GM12892 (cell line): ENCODE measurements at places on chromosomes 16 and 17.
A peak's percentile ranks its signal among the peaks of the same experiment; 100 is the strongest.

- no peak for DNase-seq
Measured at GRCh38 chr17:57522042-57523005, 222.8 kb downstream of the CCDC182 start.

GRCh38 chr17:31854672-31855071 lies 4.4 kb downstream of the COPRS start:
- no peak for DNase-seq

DNA sequence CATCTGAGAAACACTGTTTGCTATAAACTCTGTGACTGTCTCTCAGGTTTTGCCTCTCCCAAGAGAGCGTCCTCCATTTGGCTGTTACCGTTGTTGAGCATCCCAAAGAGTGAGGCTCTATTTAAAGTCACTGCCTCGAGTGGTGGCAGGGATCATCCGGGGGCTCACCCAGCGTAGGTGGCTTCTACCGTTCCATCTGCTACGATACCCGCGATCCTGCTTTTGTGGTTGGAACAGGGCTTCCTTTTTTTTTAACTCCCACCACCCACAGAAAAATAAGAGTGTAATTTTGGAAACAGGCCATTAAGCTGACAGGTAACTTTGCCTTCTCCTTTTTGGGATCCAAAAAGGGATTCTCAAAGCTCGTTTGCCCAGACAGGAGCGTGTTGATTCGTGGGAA lies 36.4 kb downstream of the KNOP1 start:
- no peak for DNase-seq

DNA sequence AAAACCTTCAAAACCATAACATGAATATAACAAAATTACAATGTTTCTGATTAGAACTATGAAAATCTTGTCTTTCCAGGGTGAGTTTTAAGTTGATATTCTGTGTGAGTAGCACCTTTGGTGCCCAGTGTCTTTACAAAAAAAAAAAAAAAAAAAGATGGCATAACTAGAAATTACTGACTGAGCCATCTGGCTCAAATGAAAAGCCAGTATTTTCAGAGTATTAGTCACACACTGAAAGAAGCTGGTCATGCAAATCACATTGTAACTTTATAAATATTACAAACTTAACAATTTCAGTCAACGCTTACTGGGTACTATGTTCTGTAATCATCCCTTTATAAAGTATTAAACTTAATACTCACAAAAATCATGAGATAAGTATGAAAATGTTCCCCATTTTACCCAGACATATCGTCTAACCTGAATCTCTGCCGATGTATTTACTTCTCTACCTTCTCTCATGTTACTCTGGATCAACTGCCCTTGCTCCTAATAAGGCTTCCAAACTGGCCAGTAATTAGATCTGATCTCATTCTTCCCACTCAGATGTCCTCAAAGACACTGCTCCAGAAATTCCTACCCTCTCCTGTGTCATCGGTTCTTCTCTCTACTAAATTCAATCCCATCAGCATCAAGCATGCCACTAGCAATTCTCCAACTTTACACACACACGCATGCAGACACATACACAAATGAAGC lies 25.4 kb downstream of the UBE2G1 start:
- no peak for DNase-seq

DNA sequence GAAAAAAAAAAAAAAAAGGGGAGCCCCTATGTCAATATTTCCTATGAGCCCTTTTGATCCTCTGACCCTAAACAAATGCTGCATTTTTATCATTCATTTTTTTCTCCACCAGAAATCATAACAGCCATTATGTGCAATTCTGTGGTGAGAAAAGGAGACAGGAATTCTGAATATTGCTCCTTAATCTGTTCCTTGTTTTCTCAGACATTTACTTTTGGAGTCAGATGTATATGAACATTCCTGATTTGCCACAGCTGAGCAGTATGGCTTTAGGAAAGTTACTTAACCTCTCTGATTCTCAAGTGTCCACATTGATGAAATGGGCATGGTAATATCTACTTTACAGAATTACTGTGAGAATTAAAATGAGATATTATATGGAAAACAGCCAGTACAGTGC lies 144.4 kb downstream of the SKAP1 start:
- no peak for DNase-seq

GRCh38 chr16:22123146-22123545 lies 30.8 kb downstream of the VWA3A start:
- DNase-seq, result no peak

DNA sequence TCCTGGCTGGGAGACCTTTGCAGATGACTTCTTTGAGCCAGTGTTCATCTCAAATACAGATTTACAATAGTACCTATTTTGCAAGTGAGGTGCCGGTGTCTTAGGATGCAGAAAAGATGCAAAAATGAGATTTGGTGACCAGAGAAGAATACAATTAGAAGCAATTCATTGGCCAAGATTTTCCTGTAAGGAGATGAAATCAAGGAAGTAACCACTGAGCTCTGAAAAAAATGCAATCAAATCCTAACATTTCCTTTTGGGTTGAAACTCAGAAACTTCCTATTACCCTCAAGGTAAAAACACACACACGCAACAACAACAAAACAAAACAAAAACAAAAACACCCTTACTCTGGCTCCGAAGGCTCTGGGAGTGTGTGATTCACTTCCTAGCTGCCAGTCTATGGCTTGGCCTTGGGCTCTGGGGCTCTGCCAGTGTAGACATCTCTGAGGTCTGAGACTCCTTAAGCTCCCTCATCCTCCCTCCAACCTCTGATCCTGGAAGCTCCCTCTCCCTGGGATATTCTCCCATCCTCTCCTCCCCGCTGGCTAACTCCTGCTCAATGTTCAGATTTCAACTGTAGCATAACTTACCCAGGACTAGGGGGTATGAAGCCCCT lies 16.8 kb upstream of the MT4 start:
- no peak for DNase-seq

DNA sequence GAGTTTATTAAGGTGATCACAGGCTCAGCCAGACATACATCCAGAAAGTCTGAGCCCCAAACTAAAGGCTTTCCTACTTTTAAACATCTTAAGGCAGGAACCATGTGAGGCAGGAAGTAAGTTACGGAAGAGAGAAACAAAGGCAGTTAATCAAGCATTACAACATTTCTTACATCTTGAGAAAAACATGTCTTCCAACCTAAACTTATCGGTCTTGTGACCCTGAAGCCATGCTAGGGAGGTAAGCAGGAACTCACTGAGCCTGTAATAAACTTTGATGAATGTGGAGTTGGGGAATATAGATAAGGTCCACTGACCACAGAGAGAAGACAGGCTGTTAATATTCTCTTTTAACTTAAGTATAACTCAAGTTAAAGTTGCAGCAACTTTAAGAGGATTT lies 3.5 kb upstream of the ACSM3 start:
- no peak for DNase-seq

DNA sequence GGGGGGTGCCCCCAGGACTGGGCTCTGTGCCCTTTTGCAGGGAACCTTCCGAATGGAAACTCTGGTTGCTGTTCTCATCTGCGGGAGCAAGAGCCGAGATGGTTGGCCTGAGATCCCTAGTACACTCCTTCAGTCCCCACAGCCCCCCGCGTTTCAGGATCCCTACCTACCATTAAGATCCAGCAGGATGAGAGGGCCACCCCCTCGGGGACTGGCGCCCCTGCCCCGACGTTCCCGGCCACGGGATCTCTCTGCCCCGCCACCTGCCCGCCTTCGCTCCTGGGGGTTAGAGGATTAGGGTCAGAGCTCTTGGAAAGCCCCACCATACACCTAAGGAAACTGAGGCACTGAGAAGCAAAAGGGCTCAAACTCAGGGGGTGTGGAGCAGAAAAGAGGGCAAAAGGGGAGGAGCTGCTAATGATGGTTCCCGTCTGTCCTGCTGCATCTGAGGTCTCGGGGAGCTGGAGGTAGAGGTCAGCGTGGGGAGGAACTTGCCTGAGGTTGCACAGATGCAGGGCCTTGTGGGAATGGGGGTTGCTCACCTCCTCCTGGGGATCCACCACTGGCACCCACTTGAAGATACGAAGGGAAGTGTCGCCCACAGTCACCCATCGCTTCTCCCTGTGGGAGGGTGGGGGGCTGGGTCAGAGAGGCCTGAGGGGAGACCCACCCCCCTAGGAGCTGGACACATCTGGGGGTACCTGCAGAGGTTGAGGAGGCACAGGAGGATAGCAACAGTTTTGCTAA lies 1.0 kb downstream of the BCL7C start:
- DNase-seq, result no peak

DNA sequence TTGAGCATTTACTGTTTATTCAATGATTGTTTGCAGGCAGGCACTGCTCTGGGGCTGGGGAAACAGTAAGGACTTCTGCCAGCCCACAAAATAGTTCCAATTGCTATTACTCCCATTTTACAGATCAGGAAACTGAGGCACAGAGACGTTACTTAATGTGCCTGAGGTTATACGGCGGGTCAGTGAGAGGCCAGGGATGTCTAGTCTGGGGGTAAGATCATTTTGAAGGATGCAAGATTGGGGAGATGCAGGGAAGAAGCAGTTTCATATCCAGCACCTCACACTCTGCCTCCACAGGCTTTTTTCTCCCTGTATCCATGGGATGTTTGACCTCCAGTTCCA lies 46.5 kb downstream of the ABAT start:
- no peak for DNase-seq

DNA sequence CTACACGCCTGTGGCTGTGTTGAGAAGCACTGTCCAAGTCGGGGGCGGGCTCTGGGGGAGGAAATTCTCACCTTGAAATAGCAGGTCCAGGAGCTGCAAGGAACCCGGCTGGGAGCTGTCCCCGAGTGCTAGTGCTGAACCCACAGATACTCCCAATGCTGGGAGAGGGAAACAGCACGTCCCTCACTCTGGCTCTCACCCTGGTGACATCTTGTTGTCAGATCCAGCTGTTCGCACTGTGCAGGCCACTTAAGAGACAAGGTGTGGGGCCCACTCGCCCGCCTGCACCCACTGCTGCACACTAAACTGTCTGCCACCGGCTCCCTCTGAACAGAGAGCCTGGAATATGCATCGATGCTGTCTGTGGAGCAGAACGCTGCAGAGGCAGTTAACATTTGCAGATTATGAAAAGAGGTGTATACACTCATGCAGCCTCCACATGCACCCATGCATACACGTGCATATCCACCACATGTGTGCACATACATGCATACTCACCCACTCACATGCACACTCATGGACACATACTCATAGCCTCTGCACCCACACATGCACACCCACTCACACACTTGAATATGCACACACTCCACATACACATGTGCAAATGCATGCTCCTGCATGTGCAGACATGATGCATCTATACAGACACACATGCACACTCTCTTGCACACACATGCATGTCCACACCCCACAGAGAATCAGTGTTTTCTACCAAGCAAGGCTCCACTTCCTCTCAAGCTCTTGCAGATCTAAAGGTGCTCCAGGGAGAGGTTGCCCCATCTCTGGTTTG lies 42.0 kb downstream of the MGAT5B start:
- no peak for DNase-seq

- peak; percentile 97 for DNase-seq
Measured at GRCh38 chr17:42548070-42548837, 4.5 kb upstream of the HSD17B1 start.

DNA sequence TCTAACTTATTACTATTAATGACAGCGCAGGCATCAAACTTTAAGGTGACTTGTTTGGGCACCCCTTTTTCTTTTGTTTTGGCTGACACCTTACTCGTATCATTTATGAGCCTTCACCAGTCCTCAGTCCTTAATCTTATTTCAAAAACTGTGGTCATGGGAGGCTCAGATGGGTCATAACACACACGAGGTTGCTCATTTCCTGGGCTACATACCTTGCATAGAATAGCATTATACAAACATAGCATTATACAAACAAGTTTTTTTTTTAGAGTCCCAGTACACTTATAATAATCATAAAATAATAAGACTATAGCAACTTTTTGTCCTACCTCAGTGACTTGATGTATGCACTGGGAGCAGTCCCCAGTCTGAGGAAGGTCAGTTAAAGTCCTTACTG lies 11.2 kb upstream of the ACSF2 start:
- no peak for DNase-seq

GRCh38 chr16:84631886-84632285 lies 14.0 kb upstream of the COTL1 start:
- DNase-seq, result no peak

DNA sequence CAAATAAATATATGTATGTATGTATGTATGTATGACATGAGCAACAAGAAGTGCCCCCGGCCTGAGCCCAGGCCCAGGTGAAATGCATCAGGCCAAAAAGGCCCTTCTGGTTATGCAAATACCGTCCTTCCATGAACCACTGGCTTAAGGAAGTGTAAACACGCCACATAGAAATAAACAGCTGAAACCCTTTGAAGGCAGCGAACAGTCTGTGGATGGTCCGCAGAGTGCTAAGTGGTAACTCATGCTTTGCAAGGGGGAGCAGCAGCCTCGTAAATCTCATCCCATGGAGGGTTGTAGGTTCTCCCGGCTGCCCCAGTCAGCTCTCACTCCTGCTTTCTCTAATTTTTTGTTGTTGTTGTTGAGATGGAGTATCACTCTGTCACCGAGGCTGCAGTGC lies 36.7 kb downstream of the COTL1 start:
- no peak for DNase-seq

DNA sequence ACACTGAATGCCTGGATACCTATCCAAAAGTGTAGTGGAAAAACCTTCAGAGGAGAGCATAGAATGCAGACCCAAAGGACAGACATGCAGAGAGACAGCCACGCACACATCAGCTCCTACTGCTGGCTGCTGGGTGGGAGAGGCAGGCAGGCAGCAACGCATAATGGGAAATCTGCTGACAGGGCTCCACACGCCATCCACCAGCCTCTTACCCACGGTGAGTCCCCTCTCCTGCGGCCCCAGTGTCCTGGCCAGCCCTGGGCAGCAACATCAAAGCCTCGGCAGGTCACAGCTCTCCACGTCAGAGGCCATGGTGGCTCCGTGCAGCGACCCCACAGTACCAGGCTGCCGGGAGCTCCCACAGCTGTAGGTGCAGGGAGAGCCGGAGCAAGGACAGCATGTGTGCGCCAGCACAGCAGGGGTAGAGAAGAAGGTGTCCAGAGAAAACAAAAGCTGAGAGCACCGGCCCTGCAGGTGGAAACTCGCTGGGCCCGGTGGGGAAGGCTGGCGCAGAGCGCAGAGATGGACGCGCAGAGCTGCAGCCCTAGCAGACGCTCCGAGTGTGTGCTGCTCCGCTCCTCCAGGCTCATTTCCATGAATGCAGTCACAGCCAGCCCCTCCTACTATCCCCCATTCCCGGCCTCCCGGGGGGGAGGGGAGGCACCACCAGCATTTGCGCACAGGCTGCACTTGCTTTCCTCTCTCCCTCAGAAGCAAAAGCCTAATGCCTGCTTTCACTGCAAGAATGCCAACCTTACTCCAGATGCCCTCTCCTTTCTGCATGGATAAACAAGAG lies 58.9 kb downstream of the CYTH1 start:
- no peak for DNase-seq
